ENCODE measurements at places on chromosomes 4 and X.

GRCh38 chr4:53914313-53915016, 149.9 kb downstream of the CHIC2 start:
- DNase-seq, result peak; percentile 65

DNA sequence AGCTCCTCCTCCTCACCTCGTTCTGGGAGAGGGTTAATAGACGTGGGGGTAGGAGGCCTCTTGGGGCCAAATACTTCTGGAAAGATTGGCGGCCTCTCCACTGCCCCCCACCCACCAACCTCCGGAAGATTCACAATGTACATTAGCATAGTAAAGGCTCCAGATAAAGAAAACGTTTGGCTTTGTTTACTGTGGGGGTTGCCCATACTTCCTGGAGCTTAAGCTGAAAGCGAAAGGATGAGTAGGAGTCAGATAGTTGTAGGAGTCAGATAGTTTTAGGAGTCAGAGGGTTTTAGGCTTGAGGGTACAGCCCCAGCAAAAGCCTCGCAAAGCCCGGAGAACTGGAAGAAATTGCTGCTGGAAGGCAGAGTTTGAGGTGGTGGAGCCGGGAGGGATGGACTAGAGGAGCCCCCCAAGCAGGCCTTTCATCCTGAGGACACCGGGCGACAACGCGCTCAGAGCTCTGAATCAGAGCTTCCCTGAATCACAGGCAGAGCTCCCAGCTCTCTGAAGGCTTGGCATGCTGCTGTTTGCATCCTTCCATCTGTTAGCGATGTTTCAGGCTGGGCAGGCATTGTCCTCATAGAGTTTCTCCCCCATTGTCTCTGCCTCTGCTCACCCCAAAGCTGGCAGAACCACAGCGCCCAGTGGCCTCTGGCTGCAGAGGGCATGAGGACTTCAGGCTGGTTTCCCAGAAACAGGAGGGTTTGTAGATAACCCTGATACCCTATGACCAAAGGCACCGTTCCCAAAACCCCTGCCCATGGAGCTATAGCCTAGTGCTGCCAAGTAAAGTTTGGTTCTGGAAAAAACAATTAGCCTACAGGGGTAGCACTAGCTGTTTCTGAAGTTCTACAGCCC, 280.7 kb downstream of the BCOR start:
- peak; percentile 52 for DNase-seq

DNA sequence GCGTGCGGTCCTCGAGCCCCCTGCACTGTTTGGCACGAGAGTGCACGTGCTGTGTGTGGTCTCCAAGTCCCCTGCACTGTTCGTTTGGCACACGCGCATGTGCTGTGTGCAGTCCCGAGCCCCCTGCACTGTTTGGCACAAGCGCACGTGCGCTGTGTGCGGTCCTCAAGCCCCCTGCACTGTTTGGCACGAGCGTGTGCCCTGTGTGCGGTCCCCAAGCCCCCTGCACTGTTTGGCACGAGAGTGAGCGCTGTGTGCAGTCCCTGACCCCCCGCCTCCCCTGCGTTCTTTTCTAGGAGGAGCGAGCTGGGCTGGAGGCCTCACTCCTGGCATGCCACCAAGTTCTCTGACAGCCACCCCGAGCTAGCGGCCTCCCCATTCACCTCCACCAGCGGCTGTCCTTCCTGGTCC, 76.5 kb upstream of the CLDN34 start:
- DNase-seq, result no peak

GRCh38 chrX:133177202-133177601, 41.0 kb downstream of the TFDP3 start:
- DNase-seq, result no peak

DNA sequence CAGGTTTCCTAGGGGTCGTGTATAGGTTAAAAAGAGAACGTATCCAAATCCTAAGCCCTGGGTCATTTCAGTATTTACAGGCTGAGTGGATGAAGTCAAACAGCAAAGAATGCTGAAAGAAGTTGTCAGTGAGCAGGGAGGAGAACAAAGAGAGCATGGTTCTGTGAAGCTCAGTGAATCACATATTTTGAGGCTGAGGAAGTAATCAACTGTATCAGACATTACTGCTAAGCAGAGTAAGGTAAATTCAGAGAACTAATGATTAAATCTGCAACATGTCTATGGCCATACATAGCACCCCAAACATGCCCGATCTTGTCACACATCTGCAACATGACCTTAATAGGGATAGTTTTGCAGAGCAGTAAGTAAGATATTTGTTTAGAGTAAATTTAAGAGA, 1130.3 kb downstream of the RAPGEF2 start:
- no peak for DNase-seq

DNA sequence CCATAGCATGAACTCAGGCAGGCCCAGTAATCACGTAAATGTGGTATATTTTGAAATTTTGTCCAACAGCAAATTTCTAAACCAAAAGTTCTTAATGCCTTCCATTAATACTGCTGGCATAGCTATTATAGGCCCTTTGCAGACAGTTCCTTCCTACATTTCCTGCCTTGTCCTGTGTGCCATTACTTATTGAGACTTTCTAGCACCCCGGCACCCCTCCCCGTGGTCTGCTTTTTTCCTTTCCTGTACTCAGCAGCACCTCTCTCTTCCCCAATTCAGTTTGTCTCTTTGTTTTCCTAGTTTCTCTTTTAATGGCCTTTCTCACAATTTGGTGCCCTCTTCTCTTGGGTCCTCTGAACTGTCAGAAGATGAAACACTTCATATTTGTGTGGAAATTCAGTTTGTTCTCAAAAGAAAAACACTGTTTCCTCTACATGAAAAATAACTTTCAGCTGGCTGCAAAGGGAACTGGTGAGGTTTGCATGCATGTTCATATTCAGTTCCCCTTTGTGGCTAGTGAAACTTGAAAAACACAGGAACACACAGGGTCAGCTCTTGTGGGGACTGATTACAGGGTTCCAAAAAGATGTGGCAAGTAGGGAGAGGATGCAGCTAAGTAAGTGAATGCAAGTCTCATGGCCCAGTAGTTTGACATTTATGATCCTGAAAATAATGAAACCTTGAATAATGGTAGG, 17.1 kb downstream of the GPR34 start:
- DNase-seq, result no peak

DNA sequence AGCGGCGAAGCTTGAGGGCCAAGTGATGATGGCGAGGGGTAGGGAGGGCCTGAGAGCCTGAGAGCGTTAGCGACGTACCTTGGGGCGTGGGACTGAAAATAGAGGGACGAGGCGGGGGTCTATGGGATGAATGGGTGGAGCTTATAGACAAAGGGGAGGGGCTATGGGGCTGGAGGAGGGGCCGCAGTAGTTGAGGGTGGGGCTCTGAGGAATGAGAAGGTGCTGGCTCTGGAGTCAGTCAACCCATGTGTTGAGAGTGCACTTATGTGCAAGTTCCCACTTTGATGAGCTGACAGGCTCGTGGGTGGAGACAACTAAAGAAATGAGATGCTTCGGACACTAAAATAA, 488 bp downstream of the TBC1D25 start:
- DNase-seq, result peak; percentile 52

GRCh38 chrX:119062750-119063374, 9.9 kb upstream of the CT47C1 start:
- DNase-seq, result no peak

- DNase-seq, result no peak
Observed at GRCh38 chr4:154335588-154335987, 156.0 kb downstream of the DCHS2 start.

DNA sequence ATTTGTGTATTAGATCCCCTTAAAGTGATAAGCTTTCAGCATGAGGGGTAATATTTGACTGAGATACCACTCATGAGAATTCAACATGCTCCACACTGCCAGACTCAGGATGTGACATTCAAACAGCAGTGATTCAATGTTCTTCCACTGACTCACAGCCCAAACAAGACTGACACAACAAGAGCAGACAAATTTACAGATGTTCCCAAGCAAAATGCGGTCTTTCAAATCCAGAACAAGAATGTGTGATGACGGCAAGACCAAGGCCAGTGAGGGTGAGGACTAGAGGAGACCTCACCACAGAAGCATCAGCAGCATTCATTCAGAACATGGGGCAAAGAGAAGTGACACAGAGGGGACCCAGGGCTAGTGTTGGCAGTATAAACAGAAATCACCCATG, 99.3 kb upstream of the GRIA3 start:
- peak; percentile 5 for DNase-seq

DNA sequence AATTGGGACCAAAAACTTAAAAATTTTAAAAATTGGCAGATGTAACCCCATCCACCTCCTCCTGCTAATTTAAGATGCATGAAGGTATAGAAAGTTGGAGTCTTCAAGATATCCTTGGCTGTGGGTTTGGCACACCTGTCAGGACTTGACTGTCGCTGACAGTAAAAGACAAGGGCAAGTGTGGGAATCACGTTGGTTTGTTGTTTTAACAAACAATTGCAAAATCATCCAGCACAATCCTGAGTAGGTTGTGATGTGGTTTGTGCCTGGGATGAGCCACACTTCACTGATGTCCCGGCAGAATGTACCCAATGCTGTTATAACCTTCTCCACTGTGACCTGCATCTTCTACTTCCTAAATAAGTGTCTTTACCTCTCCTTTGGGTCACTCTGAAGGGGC, 24.0 kb downstream of the HOPX start:
- no peak for DNase-seq

- peak; percentile 56 for DNase-seq
Observed at GRCh38 chr4:186936496-186937375, 213.1 kb upstream of the FAT1 start.

- no peak for DNase-seq
Observed at GRCh38 chr4:124738994-124739393, 26.5 kb upstream of the ANKRD50 start.

GRCh38 chr4:185534866-185535611, at the start of gene PDLIM3:
Gene PDLIM3 (minus strand): TSS chr4:185535507. CDS start chr4:185535434, 73 bp downstream.
- DNase-seq, result peak; percentile 67

- no peak for DNase-seq
Observed at GRCh38 chr4:26061248-26061986, 147.4 kb downstream of the SMIM20 start.
